Vagina (tissue), 2 donors: ENCODE measurements at places on chromosomes 4 and X.
A peak's percentile ranks its signal among the peaks of the same experiment; 100 is the strongest.

GRCh38 chr4:168800926-168801325, 209.1 kb downstream of the CBR4 start:
- DNase-seq: no peak

DNA sequence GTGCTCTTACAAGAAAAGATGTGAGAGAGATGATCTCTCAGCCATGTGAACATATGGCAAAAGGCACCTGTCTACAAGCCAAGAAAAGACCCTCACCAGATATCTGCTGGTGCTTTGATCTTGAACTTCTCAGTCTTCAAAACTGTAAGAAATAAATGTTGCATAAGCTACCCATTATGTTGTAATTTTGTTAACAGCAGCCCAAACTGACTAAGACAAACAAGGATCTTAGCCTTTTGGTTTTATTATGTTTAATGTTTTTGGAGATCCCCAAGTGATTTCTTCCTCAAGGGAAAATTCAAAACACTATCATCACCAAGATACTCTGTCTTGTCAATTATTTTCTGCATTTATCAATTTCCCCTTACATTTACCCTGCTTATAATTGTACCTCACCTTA, 21.8 kb upstream of the CCNI start:
- no peak for DNase-seq

GRCh38 chr4:17618926-17619325, 4.5 kb downstream of the MED28 start:
- no peak for DNase-seq

GRCh38 chr4:173088144-173088543, 80.5 kb upstream of the GALNT7 start:
- DNase-seq: no peak

- DNase-seq: no peak
Observed at GRCh38 chrX:125094901-125095300, 224.8 kb upstream of the TEX13C start.

DNA sequence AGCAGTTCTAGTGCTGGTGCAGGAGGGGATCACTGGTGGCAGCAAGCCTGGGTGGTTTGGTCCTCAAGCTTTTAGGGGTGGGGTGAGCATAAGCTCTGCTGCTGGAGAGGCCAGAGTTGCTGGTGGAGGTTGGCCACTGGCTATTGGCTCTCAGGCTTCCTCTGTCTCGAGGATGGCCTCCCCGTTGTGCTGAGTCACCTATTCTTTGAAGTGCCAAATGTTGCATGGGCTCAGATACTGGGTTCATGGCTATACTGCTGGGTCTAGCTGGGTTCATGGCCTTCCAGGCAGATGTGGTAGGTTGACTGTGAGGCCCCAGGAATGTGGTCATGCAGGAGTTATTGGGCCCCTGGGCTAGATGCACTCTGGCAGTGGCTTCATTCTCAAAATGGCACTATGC, 466.3 kb downstream of the NAF1 start:
- no peak for DNase-seq

DNA sequence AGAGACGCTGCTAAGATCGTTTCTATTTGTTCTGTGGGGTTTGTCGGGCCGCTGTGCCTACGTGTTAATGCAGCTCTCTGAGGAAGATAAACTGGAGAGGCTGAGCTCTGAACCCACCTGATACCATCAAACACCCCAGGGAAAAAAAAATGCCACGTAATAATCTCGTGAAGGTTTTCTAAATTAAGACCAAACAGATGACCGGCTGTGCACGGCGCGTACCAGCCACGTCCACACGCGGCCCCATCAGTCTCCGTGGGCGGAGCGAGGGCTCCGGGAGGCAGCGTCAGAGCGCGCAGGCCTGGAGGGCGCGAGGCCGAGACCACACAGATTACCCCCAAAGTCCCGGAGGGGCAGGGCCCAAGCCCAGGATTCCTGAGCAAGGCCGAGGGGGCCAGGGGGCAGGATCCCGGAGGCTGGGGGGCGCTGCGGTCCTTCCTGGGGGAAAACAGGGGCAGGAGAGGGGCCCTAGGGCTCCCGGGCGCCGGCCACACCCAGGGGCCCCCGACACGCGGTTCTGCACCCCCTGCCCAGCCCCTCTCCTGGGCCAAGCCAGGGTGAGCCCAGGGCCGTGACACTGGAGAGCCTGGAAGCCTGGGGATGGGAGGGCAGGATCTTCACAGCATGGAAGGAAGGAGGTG, 91.9 kb downstream of the FAM53A start:
- DNase-seq: no peak

- peak; percentile 32 for DNase-seq
Observed at GRCh38 chrX:150167482-150168324, 195.4 kb upstream of the MAMLD1 start.

DNA sequence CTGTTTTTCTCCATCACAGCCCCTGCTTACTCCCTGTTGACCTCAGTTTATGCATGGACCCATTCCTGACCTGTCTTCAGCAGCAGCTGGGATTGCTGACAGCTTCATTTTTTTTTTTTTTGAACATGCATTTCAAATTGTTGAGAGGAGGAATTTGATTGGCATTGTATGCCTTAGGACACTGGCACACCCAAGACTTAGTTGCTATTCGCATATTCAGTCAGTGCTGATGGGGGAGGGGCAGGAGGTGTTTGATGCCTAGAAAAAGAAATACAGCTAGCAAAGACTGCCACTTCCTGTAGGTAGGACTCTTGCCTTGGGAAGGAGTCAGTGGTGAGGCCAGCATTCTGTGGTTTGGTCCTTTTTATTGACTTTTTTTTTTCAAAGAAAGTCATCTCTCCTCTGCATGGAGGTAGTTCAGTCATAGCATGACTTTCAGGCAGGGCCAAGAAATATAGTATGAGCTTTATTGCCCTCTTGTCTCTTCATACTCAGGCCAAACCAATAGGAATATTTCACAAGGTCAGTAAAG, 33.6 kb upstream of the XK start:
- no peak for DNase-seq

DNA sequence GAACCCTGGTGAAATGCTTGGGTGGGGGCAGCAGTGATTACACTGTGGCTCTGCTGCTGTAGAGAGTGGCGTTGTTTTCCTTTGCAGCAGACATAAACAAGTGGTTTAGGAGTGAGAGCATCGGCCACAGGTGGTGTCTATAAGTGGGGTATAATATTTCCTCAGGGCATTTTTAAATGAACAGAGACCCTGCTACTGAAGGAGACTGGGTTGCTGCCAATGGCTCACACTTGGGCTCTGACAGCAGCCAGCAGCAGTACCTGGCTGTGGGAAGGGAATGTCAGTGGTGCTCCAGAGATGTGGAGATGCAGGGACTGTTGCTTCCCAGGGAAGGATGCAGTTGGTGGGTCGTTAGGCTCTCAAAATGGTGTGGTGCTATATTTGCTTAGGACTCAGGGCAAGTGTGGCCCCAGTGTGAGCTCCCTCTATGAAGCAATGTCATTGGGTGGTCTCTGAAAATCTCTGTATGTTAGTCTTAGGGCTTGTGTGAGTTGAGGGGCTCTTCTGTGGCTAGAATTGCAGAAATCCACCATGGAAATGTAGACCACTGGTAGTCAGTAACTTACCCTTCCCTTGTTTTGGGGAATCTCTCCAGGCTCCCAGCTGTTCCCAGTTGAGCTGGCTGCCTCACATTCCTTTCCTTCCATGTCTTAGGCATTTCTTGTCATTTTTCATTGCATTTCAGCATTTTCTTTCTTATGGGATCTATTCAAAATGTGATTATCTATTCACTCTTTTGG, 1023.0 kb upstream of the GRID2 start:
- DNase-seq: no peak

DNA sequence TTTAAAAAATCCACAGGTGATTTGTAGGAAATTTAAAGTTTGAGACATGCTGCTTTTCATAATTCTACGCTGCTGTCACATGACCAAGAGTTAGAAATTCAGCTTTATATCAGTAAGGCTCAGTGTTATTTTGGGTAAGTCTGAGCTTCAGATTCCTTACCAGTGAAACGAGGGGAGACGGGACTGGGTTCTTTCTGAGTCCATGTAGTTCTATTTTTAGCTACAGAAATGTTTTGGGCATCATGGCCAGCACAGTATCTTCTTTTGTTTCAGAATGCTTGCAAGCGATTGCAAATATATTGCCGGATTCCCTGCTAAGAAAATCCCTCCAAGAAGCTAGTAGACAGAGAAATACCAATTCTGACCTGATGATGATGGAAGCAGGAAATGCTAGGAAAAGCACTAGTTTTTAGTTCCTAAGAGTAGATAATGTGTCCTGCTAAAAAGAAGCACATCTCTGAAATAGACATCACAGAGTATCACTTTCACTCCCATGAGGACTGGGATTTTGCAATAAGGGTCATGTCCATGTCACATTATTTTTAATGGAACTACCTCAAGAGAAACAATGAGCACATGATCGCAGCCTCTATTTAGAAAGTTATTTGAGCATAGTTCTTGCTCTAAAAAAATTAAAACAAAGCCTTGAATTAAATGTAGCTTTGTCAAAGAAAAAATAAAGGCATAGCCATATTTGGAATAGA, 10.9 kb downstream of the ATP1B4 start:
- DNase-seq: no peak

DNA sequence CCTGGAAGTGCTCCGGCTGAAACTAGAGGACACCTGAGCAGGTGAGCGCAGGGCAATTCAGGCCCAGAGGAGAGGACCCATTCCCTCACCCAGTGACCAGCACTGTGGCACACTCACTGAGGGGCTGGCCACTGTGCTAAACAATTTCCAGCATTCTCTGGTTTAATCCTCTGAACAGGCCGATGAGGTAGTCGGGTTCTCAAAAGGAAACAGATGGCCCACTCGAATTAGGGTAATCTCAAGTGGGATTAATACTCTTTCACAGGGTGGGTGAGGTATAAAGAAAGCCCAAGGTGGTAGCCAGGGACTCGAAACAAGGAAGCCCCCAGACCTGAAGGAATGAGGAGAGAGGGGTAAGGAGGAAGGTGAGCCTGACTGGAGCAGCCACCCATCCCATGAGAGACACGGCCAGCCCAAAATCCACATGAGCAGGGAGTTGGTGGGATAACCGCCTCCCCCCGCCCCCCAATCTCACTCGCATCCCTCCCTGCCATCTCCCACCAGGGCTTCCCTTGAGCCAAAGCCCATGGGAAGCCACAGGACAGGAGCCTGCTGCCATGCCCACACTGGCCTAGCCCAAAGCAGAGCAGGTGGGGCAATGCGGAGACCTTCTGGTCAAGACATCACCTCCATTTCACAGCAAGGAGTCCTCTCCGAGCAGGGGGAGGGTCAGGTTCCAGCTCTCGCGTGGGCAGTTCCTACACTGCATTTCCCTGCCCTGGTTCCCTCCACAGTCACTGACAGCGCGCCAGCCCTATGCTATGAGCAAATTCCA, 55.0 kb downstream of the SH3KBP1 start:
- DNase-seq: no peak

DNA sequence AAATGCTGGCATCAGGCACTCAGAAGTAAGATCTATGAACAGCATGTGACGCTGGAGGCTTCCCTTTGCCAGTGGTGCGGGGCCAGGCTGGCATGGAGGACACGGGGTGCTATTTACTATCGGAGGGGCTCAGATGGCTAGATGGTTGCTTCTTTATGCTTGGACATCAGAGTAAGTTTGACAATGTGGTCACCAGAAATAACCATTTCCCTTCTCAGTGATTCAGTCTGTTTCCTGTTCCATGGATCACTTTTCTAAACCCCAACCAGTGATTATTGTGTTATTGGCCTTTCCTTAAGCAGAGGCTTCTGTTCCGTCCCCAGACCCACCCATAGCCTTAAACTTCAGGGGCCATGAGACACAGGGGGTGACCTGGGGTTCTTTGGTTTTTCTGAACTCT, 55.4 kb upstream of the DHX15 start:
- DNase-seq: no peak

GRCh38 chrX:1167466-1167865, 45.0 kb downstream of the CRLF2 start:
- no peak for DNase-seq

DNA sequence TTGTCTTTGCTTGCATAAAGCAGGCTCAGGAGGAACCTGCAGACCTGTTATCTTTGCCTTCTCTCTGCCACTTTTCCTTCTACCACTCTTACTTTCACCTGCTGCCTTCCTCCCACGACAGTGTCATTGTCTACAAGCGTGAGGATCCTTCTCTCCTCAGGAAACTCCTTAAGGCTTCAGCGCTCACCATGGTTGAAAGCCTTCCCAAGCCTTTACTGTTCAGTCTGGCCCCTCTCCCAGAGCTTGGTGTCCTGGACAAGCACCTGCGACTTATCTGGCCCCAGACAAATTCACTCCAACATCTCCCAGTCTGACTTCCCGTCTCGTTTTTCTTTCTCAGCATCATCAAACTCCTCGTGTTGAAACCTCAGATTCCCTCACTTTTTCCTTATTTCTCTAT, 31.0 kb downstream of the CC2D2A start:
- no peak for DNase-seq

DNA sequence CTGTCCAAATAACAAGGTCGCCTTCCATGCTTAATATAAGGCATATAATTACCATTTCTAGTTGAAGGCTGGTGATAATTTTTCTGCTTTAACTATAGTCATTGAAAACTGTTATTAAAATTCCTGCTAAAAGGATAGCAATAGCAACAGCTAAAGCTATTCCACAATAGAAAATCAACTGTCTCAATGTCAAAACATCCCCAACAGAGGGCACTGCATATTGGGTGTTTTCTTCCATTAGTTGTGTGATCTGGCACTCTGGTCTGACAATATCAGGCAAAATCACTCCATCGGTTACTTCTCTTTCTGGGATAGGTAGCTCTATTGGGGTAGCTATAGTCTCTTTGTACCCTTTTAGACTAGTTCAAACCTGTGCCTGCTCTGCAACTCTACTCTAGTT, 53.5 kb downstream of the TMPRSS11F start:
- DNase-seq: no peak

GRCh38 chrX:48470833-48471118, 716 bp upstream of the SLC38A5 start:
- no peak for DNase-seq

DNA sequence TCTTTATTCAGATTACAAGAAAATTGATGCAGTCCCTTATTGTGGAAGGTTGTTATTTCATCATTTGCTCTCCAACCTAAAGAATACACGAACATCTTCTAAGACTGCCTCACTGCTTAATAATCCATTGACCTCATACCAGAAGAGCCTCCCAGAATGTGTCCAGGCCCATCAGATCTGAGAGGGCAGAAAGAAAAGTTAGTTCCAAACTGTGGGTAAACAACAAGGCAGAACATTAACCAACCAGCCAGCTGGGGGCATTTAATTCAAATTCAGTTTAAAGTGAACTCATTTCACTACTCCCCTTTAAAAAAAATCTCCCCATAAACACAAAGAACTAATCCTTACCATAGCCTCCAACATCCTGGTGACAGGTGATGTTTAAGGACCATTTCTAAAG, 13.8 kb downstream of the GPC4 start:
- no peak for DNase-seq

- no peak for DNase-seq
Observed at GRCh38 chr4:101282076-101282844, 65.1 kb downstream of the PPP3CA start.

GRCh38 chrX:148618470-148619445, 118.3 kb downstream of the AFF2 start:
- no peak for DNase-seq

DNA sequence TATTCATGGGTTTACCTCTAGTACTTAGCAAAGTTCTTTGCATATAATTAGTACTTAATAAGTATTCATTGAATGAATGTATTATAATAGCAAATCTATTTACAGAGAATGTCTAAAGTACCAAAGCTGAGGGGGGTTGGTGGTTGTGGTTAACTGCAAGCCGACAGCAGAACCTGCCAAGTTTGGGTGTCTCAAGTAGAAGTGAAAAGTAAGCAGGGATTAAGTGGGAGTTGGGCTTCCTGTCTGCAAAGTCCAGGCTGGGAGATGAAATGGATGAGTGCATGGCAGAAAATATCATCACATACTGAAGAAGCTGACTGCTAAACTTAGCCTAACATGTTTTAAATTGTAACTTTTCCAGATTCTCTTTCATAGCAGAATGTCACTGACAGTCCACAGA, 169.6 kb downstream of the CAMK2D start:
- no peak for DNase-seq
